ENCODE measurements at places on chromosomes 5 and 9.

DNA sequence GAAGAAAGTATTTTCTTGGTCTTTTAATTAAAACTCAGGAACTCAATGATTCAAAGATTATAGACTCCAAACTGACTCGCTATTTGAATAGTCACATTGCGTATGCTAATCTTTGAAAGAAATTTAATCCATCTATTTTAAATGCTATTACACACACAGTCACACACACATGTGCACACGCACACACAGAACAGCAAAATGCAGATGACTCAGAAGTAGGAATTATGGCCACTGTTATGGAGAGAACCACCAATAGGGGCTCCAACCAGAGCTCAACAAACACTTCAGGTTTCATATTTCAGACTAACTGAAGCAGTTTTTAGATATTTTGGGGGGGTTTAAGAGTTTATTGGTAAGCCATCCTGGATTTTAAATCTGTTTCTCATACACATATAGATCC is 1917.9 kb downstream of the EFNA5 start:
- no peak for DNase-seq

- DNase-seq: no peak
Measured at GRCh38 chr5:173920024-173920753, 32.0 kb downstream of the CPEB4 start.

DNA sequence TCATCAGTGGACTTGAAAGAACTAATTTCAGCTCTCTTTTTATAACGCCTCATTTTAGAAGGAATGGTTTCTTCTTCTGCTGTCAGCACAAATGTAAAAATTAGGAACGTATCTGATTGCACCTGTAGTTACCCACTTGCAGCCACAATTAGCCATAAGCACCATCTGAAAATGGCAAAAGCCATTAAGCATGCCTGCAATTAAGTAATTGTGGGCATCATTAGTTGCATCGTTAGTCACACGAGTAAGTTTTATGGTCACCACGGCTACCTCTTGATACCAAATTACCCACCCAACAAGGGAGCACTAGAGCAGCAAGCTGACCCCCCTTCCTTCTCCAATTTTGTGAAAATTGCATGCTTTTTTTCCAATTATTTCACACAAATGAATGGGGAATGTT is 25.8 kb upstream of the SLC44A1 start:
- no peak for DNase-seq

- DNase-seq: no peak
Measured at GRCh38 chr5:96546120-96546519, 113.1 kb upstream of the PCSK1 start.

GRCh38 chr5:138955013-138955660 is 80.0 kb upstream of the LRRTM2 start:
- DNase-seq: no peak

- no peak for DNase-seq
Measured at GRCh38 chr5:72835633-72836032, 19.2 kb downstream of the TNPO1 start.

DNA sequence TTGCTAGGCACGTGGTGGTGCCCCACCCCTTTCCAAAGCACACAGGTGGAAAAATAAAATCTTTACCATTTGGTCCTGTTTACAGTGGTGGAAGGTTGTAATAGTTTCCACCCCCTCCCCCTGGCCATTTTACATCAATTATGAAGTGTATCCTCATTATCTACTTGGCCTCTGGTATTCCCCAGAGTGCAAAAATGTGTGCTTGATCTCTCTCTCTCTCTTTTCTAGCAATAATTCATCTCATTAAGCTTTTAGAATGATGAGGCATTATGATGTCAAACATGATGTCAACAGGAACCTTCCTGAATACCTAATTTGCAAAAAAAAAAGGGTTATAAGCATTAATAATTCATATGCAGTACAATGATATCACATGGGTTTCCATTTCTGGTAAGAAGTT is 3.1 kb downstream of the PDE8B start:
- no peak for DNase-seq

DNA sequence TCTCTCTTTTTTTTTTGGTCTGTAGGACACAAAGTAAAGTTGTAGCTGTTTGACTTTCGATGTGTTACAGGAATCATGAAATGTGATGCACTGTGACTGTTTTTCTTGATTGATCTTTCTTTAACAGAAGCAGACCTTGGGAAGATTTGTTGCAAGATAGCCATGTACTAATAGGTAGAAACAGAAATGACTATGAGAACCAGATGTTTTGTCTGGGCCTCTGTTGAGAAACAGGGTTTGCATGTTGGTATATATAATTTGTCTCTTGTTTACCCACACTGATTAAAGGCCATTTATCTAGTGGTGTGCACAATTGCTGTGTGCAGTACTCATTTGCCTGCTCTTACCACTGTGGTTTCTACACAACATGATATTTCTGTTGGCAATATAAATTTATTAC is 125.1 kb downstream of the HACD4 start:
- no peak for DNase-seq

DNA sequence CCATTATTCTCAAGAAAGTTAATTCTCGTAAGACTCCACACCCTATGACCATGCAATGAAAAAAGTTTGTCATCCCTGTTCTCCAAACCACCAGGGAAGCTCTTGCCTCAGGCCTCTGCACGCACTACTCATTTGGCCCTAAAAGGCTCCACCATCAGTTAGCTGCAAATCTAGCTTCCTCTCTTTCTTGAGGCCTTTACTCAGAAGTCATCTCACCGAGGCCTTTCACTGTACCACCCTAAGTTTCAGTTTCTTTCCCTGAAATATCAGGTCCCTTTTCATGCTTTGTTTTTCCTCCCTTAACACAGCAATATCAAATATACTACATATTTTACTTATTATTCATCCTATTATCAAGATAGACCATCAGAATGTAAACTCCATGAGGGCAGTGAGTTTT is 39.1 kb downstream of the OXCT1 start:
- DNase-seq: no peak

DNA sequence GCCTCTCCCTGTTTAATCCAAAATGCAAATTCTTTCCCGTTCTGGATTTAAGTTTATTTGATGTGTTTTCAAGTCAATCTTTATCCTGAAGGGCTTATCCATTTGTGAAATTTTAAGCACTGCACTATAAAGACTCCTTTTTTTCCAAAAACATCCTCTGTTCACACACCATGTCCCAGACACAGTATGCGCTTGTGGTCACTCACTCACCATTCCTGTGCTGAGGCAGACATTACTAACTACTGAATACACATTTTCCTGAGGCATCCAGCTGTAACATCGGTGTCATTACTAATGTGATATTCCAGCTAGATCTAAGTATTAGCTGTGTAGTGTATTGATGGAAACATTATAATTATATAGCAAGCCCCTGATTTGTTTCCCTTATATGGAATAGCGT is 298.4 kb downstream of the KCTD16 start:
- no peak for DNase-seq

DNA sequence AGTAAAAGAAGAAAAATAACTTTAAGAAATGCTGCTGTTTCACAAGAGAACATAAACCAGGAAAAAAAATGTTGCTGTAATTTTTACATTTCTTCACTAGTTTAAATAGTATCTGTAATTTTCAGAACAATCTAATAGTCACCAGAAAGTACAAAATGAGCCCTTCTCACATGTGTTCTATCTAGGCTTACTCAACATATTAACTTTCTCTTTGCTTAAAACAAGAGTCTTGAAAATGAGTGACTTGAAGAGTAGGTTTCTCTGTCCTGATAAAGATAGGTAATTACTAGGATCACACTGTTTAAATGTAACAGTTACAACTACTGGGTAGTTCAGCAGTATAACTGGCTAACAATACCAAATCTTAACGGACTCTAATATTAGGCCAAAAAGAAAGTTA is 37.5 kb downstream of the CLINT1 start:
- no peak for DNase-seq

DNA sequence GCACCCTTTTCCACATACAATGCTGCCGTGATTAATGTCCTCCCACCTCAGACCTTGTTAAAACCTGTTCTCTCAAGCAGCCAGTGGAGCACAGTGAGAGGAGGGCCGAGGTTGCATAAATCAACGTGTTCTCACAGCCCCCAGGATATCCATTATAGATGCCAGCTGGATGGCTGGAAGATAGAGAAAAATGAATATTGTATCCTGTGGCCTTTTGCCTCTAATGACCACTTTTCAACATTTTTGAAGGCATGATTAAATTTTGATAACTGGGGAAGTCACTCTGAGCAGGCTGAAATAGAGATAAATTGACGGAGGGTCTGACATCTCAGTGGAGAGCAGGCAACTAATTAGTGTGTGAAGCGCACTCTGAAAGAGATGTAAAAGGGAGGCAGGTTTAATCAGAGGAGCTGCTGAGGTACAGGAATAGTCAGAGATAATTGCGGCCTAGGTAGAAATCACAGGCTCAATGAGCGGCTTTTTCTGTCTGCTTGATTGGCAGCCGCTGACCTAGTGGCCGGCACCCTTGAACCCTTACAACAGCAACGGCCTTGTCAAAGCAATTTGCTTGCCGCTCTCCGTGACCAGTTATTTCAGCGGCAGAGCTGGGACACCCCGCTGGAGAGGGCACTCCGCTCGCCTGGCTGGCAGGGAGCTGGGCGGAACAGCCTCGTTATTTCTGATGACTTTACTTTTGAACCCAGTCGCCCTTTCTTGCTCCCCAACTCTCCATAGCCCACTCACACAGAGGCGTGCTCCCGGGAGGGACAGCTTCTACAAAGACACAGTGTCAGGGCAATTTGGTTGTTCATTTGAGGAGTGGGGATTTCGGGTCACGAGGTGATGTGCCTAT is 560.7 kb downstream of the PSAT1 start:
- DNase-seq: no peak

GRCh38 chr9:20417373-20418080 is 204.8 kb downstream of the MLLT3 start:
- DNase-seq: no peak

DNA sequence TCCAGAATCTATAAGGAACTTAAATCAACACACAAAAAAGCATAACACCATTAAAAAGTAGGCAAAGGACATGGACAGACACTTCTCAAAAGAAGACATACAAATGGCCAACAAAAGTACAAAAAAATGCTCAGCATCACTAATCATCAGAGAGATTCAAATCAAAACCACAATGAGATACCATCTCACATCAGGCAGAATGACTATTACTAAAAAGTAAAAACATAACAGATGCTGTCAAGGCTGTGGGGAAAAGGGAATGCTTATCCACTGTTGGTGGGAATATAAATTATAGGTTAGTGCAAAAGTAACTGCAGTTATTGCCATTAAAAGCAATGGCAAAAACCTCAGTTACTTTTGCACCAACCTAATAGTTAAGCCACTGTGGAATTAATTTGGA is 32.2 kb upstream of the SPATA31D4 start:
- no peak for DNase-seq

All from mesothelial cell of epicardium (in vitro differentiated cells).